Globus pallidus (tissue), 1 donor: ENCODE measurements at places on chromosomes 12 and 14.

DNA sequence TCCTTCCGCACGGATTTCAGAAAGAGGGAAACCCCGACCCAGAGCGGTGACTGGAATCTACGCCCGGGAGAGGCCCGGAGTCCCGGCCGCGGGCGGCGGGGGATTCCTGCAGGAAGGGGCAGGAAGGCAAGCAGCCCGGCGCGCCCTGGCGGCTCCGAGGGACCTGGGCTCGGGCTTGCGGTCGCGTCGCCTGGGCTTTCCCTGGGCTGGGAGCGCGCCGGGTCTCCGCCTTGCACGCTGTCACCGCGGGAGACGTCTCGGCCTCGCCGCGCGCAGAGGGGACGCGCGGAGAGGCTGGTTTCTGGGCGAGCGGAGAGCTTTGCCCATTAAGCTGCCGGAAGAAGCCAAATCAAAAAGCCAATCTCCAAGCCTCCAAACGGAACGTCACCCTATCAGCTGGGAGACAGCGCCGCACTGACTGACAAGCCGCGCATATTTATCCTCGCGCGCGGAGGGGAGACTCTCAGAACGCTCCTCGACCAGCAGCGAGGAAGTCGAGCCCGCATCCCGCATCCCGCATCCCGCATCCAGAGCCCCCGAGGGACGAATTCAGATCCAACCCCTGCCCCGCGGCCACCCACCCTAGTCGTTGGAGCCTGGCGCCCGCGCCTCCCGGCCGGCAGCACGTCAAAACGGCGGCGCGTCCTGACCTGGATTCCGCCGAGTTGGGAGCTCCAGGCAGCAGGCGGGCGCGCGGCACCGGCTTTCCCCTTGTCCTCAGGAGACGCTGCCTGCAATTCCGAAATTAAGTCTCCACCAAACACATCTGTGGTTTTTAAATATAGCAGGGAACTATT, at the start of gene SLC8A3:
Gene SLC8A3 (minus strand): TSS at position 293 of the 797 bp plus-strand sequence. CDS start 20,529 bp downstream, outside the sequence.
- peak; percentile 68 for DNase-seq

- no peak for DNase-seq
These were observed 117.7 kb downstream of the ZFP36L1 start for GRCh38 chr14:68675233-68675577.

DNA sequence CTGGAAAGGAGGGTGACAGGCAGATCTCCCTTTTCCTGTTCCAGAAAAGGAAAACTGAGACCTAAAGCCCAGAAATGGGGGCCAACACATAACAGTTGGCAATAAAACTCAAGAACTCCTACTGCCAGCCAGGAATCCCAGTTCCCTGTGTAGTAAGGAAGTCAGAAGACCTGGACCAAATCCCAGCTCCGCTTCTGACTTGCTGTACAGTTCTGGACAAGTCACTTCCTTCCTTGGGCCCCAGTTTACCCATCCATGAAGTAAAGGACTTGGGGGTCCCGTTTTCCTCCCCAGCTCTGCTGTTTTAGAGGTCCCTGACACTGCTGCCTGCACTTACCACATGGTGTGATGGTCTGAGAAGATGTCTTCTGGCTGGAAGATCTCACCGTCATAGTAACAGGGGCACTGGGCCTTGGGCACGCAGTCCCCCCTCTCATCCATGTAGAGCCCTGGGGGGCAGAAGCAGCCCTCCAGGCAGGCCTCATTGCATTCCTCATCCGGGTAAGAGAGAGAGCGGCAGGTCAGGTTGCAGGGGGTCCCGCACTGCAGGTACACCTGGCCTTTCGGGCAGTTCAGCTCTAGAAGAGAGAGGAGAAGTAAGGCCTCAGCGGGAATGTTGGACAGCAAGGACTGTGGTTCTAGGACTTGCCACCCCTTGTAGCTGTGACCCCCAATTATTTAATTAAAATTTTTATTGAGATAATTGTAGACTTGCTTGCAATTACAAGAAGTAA, 72.1 kb downstream of the VWF start:
- DNase-seq = no peak

GRCh38 chr12:114003286-114003685, 37.2 kb upstream of the RBM19 start:
- DNase-seq = no peak

DNA sequence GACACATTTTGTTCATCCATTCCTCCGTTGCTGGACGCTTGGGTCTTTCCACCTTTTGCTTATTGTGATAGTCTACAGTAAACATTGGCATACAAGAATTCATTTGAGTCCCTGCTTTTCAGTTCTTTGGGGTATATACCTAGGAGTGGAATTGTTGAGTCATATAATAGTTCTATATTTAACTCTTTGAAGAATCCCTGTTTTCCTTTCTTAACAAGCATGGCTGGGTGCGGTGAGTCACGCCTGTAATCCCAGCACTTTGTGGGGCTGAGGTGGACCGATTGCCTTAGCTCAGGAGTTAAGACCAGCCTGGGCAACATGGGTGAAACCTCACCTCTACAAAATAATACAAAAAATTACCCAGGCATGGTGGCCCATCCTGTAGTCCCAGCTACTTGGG, 75.4 kb downstream of the CCDC92 start:
- DNase-seq = no peak

- no peak for DNase-seq
These were observed 19.0 kb upstream of the CLEC4E start for GRCh38 chr12:8559676-8560075.

DNA sequence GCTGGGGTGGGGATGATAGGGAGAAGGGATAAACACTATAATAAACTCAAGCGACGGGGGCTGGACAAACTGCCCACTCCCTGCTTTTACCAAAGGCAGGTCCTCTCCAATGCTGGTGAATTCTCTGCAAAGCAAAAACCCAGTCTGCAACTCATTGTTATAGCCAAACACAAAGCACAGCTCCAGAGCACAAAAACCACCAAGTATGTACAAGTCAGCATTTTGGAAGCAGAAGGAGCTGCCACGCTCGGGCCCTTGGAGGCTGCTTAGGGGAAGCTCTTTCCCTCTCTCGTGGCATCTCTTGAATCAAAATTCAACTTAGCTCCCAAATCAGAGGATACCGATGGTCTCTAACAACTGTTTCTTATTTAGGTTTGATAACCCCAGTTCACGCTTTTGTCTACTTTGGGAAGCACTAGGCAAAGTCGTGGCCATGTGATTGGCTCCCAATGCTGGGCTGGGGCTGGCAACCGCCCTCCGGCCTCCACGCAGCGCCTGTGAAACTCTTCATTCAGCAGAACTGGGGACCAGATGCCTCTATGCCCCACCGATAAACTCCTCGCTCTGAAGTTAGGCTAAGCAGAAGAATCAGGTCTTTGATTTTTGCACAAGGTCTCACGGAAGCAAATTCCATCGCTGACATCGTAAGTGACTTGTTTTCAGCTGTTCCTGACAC, 158.5 kb upstream of the FOXN3 start:
- DNase-seq = no peak

GRCh38 chr12:47650469-47650868, 55.4 kb downstream of the RPAP3 start:
- DNase-seq = no peak

DNA sequence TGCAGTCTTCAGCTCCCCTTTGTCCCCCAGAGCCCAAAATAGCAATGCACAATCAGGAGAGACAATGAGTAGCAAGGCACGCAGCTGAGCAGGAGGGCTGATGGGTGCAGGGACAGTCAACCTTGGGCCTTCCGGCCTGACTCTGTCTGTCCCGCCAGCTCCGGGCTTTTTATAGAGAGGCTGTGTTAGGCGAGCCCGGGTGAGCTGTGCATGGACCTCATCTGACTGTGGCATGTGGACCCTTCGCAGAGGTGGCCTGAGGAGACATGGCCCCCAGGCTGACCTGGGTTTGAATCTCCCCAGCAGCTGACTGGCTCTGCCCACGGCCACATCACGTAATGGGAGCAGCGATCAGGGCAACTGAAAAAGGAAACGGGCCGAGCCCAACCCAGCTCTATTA, 177.9 kb downstream of the TSPAN9 start:
- no peak for DNase-seq

DNA sequence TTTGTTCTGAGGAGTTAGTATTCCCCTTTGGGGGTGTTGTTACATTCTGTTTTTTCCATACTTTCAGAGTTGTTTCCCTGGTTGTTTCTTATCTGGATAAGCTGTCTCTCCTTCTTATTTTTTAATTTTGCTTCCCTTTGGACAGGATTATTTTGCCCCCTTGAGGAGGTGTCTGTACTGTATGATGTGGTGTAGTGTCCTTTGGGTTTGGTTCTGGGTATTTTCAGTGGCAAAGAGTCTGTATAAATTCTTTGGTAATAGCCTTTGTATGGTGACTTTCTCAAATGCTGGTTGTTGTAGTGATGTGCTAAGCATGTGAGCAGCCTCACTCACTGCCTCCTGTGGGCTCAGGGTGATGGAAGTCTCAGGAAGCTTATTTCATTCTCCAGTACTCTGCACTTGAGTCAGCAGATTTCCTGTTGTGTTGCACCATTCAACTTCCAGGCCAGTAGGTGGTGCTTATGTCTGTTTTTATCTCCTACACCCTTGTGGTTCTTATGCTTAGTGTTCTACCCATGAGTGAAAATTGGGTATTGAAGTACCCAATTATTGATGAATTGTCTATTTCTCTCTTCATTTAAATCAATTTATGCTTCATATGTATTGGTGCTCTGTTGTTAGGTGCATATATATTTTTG, 103.3 kb upstream of the PMCH start:
- DNase-seq = peak; percentile 1

DNA sequence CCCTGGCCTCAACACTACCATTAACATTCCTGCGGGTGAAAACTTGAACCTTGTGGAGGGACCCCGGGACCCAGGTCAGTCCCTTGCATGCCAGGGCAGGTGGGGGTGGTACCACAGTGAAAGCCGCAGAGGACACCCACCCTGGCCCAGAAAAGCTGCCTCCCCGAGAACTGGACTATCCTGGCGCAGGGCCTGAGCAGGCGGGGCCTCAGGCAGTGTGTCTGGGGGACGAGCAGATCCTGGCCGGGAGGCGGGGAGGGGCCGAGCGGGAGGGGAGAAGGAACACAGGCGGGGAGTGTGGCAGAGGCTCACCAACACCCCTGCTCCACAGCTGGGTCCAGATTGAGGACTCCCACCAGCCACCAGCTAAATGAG, 10.0 kb downstream of the AHNAK2 start:
- no peak for DNase-seq

GRCh38 chr12:121461048-121461447, 61.1 kb downstream of the RNF34 start:
- peak; percentile 47 for DNase-seq

DNA sequence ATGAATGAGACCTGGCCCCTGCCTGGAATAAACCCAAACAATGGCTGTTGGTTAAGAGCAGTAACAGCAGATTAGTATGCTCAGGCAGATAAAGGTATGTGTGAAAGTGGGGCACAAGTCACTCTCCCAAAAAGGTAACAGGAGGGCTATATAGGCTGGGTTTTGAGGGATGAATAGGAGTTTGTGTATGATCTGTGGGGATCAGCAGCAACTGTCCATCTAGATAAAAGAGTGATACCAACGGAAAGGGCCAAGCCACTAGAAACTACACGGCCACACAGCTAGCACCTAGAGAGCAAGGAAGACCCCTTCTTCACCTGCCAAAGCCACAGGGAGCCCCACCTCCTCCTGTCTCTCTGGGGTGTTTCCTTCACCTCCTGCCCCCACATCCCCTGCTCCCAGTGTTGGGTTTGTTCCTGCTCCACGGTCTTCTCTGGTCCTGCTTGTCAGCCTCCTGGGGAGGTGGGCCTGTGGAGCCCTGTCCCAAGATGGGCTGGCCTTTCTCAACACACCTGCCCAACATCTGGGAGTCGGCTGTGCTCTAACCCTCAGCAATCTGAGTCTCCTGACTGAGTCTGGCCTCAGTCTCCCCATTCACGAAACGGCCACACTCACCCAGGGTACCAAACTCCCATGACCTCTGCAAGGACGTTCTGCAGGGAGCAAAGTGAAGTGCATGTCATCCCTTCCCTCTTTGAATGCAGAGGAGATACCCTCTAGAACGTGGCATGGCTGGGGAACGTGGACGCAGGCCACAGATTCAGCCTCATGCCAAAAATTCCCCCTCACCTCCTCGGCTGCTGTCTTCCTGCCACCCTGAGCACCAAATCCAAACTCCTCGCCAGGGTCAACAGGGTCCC, 108.2 kb downstream of the NCOR2 start:
- DNase-seq = no peak

GRCh38 chr12:45121224-45121623, 70.3 kb upstream of the DBX2 start:
- no peak for DNase-seq

GRCh38 chr14:78164226-78164853, 5.8 kb upstream of the NRXN3 start:
- peak; percentile 20 for DNase-seq
